Glomerular endothelial cell (primary cell): ENCODE measurements at places on chromosomes 4 and X.

GRCh38 chr4:139738846-139739613, 73.4 kb downstream of the MGST2 start:
- no peak for DNase-seq

- DNase-seq = no peak
Observed at GRCh38 chr4:56640621-56641493, 40.2 kb downstream of the HOPX start.

GRCh38 chr4:112973750-112974251, 75.7 kb upstream of the ANK2 start:
- no peak for DNase-seq

- DNase-seq = no peak
Observed at GRCh38 chr4:166014411-166014810, 141.4 kb downstream of the TLL1 start.

DNA sequence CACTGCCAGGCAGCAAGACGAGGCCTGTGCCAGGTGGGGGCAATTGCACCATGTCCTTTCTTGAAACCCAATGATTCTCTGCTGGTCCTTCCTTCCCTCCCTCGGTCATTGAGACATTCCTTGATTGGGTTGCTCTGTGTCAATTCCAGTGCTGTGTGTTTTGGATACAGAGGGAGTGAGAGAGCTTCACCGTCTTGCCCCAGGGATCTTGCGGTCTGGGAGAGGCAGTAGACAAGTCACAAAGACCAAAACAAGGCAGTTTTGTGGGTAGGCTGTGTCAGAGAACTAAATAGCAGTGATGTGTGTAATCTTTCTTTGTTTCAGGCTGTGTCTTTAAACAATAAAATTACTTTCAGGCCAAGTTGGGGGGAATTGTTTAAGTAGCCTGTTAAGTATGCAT, 38.8 kb upstream of the TADA2B start:
- no peak for DNase-seq

GRCh38 chr4:6722891-6723290, 6.9 kb downstream of the BLOC1S4 start:
- no peak for DNase-seq

GRCh38 chr4:75919920-75920319, 17.7 kb upstream of the PPEF2 start:
- DNase-seq = no peak

- no peak for DNase-seq
Observed at GRCh38 chrX:133793626-133794025, 191.8 kb downstream of the GPC3 start.

DNA sequence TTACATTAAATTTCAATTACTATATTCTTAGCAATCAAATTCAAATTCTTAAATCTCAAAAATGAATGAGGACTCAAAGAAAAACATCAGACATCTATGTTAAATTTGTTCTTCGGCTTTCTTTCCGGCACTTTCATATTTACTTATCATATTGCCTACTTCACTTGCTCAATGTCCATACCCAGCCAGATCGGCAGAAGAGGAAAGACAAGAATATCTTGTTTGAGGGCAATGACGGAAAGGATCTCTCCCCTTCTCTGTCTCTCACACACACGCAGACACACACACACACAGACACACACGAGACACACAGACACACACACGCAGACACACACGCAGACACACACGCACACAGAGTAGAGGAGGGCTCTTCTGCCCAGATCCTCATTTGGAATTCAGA, 13.2 kb upstream of the IRF2 start:
- no peak for DNase-seq

DNA sequence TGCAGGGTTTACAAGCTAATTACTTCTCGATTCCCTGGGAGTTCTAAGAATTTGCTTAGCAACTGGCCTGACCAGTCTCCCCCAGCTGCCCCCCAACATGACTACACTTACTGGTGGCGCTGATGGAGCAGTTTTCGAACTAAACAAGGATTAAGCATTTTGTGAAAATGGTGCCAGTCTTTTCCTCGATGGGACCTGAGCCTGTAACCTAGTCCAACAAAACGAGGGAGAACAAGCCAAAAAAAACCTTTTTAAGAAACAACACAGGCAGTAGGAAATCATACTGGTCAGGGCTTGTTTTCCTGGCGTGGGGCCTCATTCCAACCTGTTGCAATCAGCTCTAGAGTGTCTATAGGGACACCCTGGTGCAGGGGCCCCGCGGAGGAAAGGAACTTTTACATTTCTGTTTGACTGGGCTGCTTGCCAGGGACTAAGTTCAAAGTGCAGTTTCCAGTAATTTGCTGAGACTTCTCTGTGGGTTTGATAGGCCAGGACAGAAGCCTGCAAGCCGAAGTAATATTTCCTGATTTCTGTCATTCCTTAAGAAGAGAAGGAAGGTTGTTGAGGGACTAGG, 158.7 kb downstream of the SPRY1 start:
- DNase-seq = peak; percentile 76

DNA sequence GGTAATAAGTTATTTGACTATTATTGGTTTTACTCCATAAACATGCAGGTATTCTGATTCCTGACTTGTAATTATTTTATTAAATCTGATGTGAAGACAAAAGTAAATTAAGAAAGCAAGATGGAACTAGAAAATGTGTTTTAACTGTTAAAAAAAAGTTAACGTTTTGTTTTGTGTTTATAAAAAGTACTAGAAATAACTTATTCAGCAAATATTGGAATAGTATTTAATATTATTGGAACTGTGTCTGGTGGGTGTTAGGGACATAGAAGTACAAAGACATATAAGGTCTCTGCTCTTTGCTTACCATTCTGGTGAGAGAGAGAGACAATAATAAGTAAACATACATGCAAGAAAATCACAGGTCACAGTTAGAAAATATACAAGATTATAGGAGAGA, 15.7 kb downstream of the TIFA start:
- no peak for DNase-seq

DNA sequence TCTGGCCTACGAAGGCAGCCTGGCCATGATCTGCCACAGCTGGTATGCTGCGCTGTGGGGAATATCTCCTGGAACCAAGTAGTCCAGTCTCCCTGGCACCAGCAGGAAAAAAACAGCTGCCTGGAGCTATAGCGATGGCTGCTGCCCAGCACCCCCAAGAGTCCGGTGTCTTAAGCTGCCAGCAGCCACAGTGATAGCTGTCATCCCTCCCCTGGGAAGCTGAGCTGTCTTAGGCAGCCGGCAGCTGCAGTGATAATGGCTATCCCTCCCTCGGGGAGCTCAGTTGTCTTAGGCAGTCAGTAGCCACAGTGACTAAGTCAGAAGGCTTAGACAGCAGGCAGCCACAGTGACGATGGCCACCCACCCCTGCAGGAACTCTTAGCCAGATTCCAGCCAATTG, 205.1 kb downstream of the STPG2 start:
- no peak for DNase-seq

- no peak for DNase-seq
Observed at GRCh38 chr4:174640146-174640545, 117.9 kb upstream of the HPGD start.

DNA sequence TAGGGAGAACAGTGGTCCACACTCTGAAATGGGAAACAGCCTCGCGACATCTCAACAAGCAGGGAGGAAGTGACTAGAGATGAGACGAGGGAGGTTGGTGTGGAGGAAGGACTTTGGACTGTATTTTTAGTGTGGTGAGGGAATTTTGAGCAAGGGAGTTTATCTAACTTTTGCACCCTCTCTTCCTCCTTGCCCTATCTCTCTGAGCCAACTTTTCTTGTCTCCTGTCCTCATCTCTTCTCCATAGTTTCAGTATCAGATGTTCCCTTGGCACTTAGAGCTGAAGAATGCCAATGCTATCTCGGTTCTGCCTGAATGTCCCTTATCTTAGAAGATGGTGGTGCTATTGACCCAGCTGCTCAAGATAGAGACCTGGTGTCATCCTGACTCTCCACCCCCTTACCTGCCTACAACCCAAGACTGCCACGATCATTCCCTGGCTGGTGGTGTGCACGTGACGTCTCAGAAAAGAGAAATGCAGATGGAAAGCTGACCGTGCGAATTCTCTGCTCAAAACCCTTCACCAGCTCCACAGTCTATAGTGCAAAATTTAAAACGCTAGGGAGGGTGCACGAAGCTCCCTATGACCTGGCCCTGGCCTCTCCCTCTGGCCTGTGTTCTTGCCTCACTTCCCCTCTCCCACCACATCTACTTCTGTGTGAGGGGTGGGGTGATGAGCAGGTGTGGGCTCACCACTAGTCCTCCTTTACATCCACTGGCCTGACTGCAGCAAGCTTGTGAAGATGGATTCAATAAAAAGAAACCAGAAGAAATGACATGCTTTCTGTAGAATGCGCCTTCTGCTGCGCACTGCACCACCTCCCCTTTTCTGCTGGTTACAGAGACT, 20.9 kb downstream of the MPP1 start:
- no peak for DNase-seq

DNA sequence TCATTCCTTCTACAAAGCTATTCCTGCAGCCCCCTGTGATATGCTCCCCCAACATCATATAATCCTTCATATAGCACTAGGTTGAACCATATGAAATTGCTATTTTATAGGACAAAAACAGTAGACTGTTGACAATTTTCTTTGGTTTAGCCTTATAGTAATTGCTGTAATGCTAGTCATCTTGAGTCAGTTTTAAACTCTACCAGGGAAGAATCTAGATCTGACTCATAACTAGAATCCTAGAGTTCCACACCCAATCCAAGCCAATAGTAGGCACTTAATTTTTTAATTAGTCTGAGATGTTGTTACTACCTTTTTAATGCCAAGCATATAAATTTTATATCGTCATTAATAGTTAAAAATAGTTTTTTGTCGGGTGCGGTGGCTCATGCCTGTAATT, 136.8 kb downstream of the CHRNA9 start:
- DNase-seq = no peak

DNA sequence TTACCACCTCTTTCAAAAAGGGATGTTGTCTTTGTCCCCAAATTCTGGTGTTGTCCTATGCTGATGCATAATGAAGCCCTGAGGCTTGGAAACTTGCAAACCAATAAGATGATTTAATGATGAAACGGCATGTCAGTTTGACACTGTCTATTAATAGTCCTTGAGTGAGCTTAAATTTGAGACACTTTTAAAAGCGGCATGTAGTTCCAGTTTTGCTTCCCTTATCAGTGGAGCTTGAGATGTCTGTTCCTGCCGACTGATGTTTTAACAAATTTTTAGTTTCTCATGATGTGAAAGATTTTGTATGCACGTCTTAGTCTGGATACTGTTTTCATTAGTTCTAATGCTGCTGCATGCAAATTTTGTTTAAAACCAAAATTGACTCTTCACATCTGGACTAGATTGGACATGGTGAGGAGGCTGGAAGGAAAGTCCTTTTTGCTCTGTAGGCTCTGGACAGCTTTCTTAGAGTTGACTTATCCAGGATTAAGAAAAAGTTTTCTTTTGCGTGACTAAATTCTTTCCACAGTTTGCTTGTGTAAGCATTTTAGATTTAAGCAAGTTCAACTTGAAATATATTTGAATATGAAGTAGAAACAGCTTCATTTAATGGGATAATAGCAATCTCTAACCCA, 11.7 kb downstream of the C1GALT1C1 start:
- no peak for DNase-seq

DNA sequence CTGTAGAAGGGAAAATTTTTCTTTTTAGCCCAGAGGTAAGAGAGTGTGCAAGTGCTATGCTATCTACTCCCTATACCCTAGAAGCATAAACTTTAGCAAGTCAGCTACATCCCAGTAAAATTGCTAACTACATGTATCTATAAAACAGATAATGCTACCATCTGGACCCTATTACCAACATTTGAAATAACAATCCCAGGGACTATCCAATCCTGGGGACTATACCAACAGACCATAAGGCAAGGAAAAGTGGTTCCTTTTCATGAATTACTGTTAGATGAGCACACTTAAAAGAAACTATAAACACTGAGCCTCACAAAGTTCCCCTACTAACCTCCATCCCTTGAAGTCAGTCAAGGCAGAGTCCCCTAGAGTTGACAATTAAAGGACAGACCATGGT, 213.6 kb upstream of the VEGFC start:
- DNase-seq = no peak

DNA sequence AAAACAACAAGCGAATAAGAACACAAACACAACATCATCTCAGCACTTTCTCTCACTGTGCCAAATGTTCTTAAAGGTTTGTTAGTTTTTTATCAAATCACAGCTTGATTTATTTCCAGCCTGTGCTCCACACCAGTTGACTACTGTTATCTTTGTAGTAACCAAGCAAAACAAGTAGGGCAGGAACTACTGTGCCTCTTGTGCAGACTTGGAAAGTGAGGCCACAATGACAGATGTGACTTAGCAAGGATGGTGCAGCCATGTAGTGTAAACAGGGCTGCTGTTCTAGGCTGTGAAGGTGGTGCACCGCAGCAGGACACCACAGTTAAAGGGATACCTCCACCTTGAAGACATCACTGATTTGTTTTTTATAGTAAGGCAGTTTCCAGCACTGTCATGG, 170.0 kb downstream of the IL1RAPL1 start:
- no peak for DNase-seq

- DNase-seq = no peak
Observed at GRCh38 chrX:79138658-79139241, 5.7 kb upstream of the GPR174 start.

GRCh38 chrX:16138108-16138427, 14.7 kb downstream of the GRPR start:
- no peak for DNase-seq

DNA sequence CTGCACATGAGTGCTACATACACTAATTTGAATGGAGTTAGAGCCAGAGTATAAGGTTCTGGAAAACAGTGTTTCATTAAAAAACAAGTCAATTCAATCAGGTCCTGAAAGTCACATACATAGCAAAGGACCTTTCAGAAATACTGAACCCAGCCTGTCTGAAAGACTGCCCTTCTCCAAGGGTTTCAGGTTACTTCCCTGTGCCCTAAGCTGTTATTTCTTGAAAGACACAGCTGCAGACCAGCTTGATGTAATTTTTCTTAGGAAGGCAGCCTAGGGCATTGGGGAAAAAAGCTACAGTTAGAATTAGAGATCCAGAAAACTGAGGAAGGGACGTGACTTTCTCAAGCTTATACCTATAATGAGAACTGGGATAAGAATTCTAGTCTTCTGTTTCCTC, 155.9 kb upstream of the MAOA start:
- no peak for DNase-seq

- no peak for DNase-seq
Observed at GRCh38 chrX:18674417-18674787, 2.5 kb upstream of the RS1 start.

DNA sequence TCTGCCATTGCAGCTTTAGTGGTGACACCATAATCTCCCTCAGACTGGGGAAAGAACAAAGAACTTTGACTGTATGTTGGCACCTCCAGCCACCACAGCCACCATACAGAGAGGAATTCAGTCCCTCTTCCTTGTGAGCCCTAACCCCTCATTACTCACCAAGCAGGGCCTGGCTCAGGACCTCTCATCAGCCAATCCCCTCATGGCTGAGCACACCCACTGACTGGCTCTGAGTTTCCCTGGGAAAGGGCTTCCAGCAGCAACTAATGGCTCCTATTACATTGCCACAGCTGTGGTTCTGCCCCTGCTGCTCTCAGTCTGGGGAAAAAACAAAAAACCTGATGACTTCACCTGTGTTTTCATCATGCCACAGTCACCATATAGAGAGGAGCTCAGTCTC, 1482.6 kb downstream of the FAM133A start:
- DNase-seq = no peak
